SJSA1 (cell line): ENCODE measurements at places on chromosomes 5 and 9.

DNA sequence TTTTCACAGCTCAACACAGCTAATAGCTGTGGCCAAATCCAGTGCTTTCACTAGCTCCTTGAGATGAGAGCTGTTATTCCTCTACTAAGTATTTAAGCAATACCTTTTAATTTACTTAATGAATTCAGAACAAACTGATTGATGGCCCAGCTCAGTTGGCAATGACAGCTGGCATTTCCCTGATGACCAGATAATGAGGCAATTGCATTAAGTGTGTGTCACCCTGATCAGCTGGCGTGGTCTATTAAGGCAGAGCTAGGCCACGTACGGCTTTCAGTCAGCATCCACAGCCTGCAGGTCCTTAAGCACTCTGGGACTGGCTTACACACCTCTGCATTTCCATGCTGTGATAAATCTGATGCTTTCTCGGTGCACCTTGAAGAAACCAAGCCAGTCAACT lies 34.4 kb downstream of the TTLL11 start:
- DNase-seq = no peak

DNA sequence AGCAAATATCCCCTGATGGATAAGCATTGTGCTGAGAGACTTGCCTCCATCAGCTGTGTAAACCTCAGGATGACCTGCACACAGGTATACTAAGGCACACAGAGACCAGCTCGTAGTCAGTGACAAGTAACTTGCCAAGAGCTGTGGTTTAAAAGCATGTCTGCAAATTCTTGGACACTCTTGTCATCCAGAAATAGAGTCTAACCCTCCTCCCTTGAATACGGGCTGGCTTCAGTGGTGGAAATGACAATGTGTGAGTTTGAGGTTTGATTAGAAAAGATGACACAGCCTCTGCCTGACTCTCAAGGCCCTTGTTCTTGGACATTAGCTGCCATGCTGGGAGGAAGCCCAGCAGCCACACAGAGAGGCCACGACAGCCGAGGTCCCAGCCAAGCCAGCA lies 114.4 kb downstream of the GADD45G start:
- no peak for DNase-seq

GRCh38 chr5:76590027-76590426 lies 33.2 kb downstream of the F2RL2 start:
- no peak for DNase-seq

- DNase-seq = no peak
Observed at GRCh38 chr5:68381909-68382308, 166.4 kb downstream of the PIK3R1 start.

- no peak for DNase-seq
Observed at GRCh38 chr5:94335936-94336335, 282.5 kb downstream of the KIAA0825 start.

GRCh38 chr5:84673785-84674184 lies 289.1 kb upstream of the EDIL3 start:
- no peak for DNase-seq
